Caco-2 (cell line): ENCODE measurements at places on chromosomes 1 and 21.

DNA sequence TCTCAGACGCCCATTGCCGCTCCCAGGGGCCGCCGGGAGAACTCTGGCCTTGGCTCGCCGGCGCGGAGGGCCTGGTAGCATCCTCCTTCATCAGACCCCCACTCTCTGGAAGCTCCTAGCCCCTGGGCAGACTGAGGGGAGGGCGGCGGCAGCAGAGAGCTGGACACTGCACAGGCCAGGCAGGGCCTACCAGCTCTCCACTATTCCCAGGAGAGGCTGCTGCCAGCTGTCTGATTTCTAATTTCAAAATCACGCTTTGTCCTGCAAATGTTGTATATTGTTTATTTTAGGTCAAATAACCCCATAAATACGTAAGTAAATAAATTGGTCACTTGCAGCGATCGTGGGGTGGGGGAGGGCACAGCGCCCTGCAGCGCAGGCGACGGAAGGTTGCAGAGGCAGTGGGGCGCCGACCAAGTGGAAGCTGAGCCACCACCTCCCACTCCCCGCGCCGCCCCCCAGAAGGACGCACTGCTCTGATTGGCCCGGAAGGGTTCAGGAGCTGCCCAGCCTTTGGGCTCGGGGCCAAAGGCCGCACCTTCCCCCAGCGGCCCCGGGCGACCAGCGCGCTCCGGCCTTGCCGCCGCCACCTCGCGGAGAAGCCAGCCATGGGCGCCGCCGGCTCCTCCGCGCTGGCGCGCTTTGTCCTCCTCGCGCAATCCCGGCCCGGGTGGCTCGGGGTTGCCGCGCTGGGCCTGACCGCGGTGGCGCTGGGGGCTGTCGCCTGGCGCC, at the start of gene MTARC1:
MTARC1 (plus strand) TSS at position 577 of the 732 bp plus-strand sequence; CDS start at position 609, 32 bp downstream.
- H3K4me3 ChIP-seq = peak within 1 kb of the TSS; percentile 55
- DNase-seq = peak; percentile 90
- peak within 1 kb of the TSS; percentile 81 for H3K27ac ChIP-seq
- no peaks in the 10 kb centered on the region; the same call in none of the 2 replicates for H3K36me3 ChIP-seq

- no peak overlapping the region for H3K27ac ChIP-seq
- H3K4me3 ChIP-seq = no peak overlapping the region
- H3K36me3 ChIP-seq = no peaks in the 10 kb centered on the region
- H3K4me1 ChIP-seq = no peaks in the 10 kb centered on the region
- H3K27me3 ChIP-seq = no peaks in the 10 kb centered on the region
Measured at GRCh38 chr1:183607322-183607980, 17.2 kb upstream of the NCF2 start.

DNA sequence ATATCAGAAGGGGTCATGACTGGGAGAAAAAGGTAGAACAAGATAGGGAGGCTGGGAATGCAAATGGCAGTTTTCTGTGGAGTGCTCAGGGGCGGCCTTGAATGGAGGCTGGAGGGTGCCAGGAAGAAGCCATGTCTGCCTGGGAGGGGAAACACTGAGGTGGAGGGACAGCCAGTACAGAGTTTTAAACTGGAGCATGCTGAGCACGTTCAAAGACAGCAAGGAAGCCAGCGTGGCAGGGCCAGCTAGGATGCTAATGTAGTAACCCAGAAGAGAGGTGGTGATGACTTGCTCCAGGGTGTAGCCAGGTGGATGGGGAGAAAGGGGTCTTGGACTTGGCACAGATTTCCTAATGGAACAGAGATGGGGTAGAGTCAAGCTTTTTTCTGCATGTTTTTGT, 445.8 kb upstream of the VAMP3 start:
- DNase-seq = no peak
- no peaks in the 10 kb centered on the region for H3K4me1 ChIP-seq
- H3K27me3 ChIP-seq = no peaks in the 10 kb centered on the region
- H3K36me3 ChIP-seq = no peaks in the 10 kb centered on the region
- H3K4me3 ChIP-seq = no peak overlapping the region

- H3K4me3 ChIP-seq = no peak overlapping the region
- H3K36me3 ChIP-seq = no peaks in the 10 kb centered on the region
- H3K27me3 ChIP-seq = no peaks in the 10 kb centered on the region
Measured at GRCh38 chr21:15355066-15355465, 290.3 kb upstream of the NRIP1 start.

DNA sequence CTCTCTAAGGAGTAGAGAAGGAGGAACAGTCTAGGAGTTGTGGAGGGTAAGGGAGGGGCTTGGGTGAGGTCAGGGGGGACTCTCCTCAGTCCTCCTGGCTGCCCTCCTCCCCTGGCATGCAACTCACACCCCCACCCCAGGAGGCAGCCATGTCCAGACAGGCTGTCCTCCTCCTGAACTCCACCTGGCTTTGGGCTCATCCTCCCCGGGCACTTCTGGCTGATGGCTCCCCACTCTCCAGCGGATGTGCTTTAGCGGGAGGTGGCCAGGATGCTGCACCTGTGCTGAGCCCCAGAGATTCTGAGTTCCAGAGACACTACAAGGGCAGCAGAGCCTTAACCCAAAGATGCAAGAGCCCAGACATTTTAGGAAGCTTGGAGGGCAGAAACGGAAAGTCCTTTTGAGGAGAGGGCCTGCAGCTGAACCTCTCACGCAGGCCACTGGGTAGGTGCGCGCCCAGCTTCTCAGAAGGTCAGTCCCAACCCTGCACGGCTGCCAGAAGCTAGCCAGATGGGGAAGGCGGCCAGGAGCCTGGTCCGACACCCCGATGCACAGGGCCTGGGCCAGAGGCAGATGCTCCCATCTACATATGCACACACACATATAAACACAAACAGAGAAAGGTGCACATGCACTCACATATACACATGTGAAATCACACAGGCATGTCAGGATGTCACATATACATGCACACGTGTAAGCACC, 83.4 kb downstream of the PDE9A start:
- H3K4me3 ChIP-seq = no peak overlapping the region
- no peaks in the 10 kb centered on the region; the same call in 1 of the 2 replicates for H3K36me3 ChIP-seq
- H3K27me3 ChIP-seq = no peaks in the 10 kb centered on the region
- DNase-seq = no peak
- no peak overlapping the region for H3K27ac ChIP-seq

- H3K36me3 ChIP-seq = no peaks in the 10 kb centered on the region
- no peak for DNase-seq
- H3K4me1 ChIP-seq = no peaks in the 10 kb centered on the region
- H3K27ac ChIP-seq = no peak overlapping the region
- H3K27me3 ChIP-seq = no peaks in the 10 kb centered on the region
Measured at GRCh38 chr1:190126728-190127127, 350.9 kb downstream of the BRINP3 start.

- no peaks in the 10 kb centered on the region for H3K36me3 ChIP-seq
- peaks cover 20% of the 10 kb centered on the region for H3K4me1 ChIP-seq
- no peak overlapping the region for H3K4me3 ChIP-seq
Measured at GRCh38 chr1:231508497-231508896, 20.0 kb upstream of the TSNAX start.

- no peaks in the 10 kb centered on the region for H3K36me3 ChIP-seq
- no peaks in the 10 kb centered on the region for H3K27me3 ChIP-seq
- DNase-seq = no peak
- no peak overlapping the region for H3K4me3 ChIP-seq
- H3K4me1 ChIP-seq = no peaks in the 10 kb centered on the region
Measured at GRCh38 chr1:101250656-101251272, 13.9 kb downstream of the S1PR1 start.

- H3K27ac ChIP-seq = no peak overlapping the region
- no peaks in the 10 kb centered on the region for H3K36me3 ChIP-seq
- H3K4me3 ChIP-seq = no peak overlapping the region
- DNase-seq = no peak
- peaks cover 29% of the 10 kb centered on the region for H3K4me1 ChIP-seq
Measured at GRCh38 chr1:57063406-57064125, 97.8 kb upstream of the C8B start.

- no peak for DNase-seq
- H3K4me1 ChIP-seq = no peaks in the 10 kb centered on the region
- no peaks in the 10 kb centered on the region for H3K36me3 ChIP-seq
- H3K4me3 ChIP-seq = no peak overlapping the region
- no peaks in the 10 kb centered on the region for H3K27me3 ChIP-seq
Measured at GRCh38 chr1:41427122-41427913, 57.2 kb downstream of the EDN2 start.

- DNase-seq = no peak
- no peak overlapping the region for H3K4me3 ChIP-seq
Measured at GRCh38 chr21:22795644-22796043, 1797.4 kb downstream of the NCAM2 start.

DNA sequence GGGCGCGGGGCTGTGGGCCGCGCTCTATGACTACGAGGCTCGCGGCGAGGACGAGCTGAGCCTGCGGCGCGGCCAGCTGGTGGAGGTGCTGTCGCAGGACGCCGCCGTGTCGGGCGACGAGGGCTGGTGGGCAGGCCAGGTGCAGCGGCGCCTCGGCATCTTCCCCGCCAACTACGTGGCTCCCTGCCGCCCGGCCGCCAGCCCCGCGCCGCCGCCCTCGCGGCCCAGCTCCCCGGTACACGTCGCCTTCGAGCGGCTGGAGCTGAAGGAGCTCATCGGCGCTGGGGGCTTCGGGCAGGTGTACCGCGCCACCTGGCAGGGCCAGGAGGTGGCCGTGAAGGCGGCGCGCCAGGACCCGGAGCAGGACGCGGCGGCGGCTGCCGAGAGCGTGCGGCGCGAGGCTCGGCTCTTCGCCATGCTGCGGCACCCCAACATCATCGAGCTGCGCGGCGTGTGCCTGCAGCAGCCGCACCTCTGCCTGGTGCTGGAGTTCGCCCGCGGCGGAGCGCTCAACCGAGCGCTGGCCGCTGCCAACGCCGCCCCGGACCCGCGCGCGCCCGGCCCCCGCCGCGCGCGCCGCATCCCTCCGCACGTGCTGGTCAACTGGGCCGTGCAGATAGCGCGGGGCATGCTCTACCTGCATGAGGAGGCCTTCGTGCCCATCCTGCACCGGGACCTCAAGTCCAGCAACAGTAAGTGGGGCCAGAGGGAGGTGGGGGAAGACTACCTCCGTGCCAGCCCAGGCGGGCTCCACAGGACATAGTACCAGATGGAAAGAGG, 808 bp downstream of the MAP3K21 start:
- no peak overlapping the region for H3K27ac ChIP-seq
- peak overlapping the region; percentile 86 for H3K4me3 ChIP-seq
- H3K36me3 ChIP-seq = no peaks in the 10 kb centered on the region

DNA sequence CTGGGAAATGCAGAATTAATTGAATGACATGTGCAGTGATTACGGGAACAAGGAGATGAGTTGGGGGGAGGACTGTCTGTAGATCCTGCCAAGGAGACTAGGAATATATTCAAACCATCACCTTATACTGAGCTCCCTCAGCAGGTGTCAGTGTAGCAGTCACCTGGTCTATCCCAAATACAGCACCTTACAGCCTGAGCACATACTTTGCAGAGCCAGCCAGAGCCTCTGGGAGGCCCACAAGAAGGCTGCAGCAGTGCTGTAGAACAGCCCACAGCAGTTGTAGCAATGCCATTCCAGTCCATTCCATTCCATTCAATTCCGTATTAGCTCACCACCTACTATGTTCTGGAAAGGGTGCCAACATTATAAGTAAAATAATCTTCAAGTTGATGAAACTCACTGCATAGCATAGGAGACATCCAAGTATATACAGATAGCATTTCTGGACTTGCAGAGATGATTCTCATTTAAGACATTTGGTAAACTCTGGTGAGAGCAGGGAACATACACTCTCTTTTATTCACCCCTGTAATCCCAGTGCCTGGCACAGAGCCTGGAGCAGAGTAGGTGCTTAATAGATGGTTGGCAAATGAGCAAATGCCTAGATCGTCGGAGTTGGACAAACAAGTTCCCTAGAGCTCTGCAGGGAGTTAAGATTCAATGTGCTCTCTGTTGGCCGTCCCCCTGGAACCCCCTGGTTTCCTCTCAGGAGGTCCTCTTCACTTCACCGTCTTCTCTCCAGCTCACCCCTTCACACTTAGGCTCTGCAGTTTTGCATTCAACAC, 44.7 kb downstream of the KCNC4 start:
- no peak overlapping the region for H3K4me3 ChIP-seq
- H3K27me3 ChIP-seq = no peaks in the 10 kb centered on the region
- H3K36me3 ChIP-seq = no peaks in the 10 kb centered on the region
- peak; percentile 12 for DNase-seq

DNA sequence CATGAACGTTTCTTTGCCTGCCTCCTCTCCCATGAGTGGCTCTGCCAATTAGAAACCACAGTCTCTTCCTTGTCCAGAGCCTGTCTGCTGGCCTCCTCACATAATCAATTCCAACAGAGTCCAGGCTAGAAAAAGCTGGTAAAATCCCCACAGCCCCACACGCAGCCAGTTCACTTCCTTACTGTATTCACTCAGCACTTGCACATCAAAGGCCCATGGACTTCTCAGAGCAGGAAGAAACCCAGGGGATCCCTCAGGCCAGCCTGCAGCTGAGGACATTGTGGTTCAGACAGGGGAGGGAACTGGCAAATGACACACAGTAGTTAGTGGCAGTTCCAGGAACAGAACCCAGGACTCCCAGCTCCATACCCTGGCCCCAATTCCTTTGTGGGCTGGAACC, 171.6 kb upstream of the EDN2 start:
- no peaks in the 10 kb centered on the region for H3K36me3 ChIP-seq
- H3K27ac ChIP-seq = no peak overlapping the region
- H3K27me3 ChIP-seq = no peaks in the 10 kb centered on the region; the same call in 1 of the 2 replicates

DNA sequence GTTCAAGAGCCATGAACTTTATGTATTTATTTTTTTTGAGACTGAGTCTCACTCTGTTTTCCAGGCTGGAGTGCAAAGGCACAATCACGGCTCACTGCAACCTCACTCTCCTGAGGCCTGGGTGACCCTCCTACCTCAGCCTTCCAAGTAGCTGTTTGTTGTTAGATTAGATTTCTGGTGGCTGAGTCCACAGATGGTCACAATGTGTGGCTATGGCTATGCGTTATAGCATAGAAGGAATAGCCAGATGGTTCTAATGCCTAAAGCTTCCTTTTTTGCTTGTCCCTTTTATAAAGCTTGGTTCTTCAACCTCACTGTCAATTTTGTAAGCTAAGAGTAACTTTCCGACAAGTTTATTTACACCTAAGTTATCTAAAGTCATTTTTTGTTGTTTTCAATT, 62.3 kb upstream of the FMN2 start:
- no peak for DNase-seq
- H3K27me3 ChIP-seq = no peaks in the 10 kb centered on the region
- H3K36me3 ChIP-seq = no peaks in the 10 kb centered on the region
- H3K27ac ChIP-seq = no peak overlapping the region

DNA sequence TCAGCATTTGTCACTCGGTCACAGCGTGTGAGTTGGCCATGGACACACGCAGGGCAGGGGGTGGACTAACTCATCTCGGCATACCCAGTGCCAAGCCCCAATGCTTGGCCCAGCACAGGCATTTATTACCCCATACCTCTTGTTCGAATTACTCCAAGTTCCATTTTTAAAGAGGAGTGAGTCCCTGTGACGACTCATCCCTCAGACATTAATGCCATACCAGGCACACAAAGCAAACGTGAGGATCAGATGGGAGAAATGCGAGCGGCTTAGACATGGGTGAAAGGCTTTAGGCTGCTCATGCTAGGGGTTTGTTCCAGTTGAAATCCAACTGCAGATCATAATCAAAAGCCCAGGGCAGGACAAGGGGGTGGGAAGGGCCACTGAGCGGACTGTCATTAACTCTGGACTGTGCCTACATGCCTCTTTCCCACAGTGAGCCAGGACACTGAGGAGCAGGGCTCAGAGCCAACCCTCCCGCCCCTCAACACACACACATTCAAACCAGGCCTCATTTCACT, 118.5 kb upstream of the NGF start:
- H3K36me3 ChIP-seq = no peaks in the 10 kb centered on the region
- no peak overlapping the region for H3K27ac ChIP-seq
- H3K4me3 ChIP-seq = no peak overlapping the region
- no peaks in the 10 kb centered on the region for H3K27me3 ChIP-seq
- DNase-seq = no peak
